ENCODE measurements at places on chromosomes 3 and 15. TPM values are rescaled to one million over a fixed set of nuclear protein-coding genes. Genes with fewer than 3 reads are reported as not detected.

CLK3 gene
- total RNA-seq: 26.5 TPM

SUSD5 gene
- total RNA-seq: 2.0 TPM

ZPLD1 gene
- total RNA-seq: not detected

TMEM42 gene
- total RNA-seq: 5.3 TPM
